CD4-positive, alpha-beta T cell treated with Interleukin-15 for 4 hours (primary cell): ENCODE measurements at places on chromosomes 11 and 22.

- DNase-seq, result peak; percentile 34
Observed at GRCh38 chr11:133834682-133835592, 10.4 kb downstream of the SPATA19 start.

GRCh38 chr22:29733362-29734201, 13.8 kb downstream of the CABP7 start:
- no peak for DNase-seq

DNA sequence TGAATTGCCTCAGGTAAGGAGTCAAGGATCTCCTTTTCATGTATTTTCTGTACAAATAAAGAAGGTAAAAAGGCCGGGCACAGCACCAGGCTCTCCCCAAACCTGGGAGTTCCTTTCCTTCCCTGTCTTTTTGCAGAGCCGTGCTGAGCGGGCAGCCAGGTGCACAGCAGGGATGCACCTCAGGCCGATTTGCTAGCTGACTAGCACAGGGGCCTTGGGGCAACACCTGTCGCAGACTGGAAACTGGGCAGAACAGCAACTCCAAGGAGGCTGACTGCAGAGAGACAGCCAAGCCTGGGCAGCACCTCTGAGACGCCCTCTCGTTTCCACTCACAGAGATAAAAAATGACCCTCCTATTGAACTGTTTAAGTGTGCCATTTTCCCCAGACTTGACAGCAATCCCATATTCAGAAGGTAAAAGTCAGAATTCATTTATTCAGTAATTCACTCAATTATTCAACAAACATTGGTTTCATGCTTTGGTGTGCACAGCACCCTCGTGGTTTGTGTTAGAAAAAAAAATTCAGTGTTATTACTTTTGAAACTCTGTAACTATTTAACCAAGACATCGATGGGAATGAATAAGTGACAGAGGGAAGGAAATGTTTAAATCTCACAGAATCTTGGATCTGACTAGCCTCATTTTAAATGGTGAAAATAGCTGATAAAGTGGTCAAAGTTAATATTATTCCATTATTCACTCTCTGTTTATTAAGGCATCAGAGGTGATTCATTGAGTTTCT, 120.9 kb downstream of the GALNT18 start:
- DNase-seq, result no peak

- DNase-seq, result no peak
Observed at GRCh38 chr11:75966537-75967287, 151.7 kb downstream of the UVRAG start.

DNA sequence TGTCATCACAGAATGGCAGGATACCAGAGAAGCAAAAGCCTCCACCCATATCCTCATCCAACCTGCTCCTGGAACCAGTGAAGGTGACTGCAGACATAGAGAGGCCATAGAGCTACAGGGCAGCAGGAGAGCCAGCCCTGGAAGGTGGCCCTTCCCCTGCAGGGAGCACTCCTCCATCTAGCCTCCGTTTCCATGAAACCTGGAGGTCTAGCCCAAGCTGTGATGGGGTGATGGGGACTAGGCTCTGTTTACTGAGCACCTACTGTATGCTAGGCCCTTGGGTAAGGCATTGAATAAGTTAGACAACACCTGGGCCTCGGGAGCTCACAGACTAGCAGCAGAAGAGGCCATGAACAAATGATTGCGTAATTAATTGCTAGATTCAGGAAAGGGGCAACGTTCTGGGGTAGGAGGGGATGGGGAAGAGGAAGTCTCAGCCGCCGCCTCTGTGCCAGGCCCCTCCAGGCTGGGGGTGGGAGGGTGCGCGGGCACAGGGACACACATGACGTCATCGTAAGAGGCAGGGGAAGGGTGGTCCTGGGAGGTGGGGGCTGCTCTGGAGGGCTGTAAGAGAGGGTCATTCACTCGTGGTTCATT, 784 bp upstream of the SYNGR1 start:
- no peak for DNase-seq

DNA sequence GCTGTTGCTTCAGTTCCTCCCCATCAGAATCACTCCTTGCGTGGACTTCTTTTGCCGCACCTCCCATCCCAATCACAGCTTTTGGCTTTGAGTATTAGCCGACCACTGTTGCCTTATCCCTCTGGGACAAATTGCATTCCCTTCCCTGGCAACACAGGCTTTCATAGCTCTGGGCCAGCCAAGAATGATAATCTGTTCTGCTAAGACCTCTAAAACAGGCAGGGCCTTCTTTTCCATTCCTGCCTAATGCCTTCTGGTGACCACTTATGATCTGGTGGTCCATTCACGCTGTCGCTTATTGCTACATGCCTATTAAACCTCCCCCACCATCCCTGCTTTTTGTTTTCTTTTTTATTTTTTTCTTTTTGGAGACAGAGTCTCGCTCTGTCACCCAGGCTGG, 9.6 kb downstream of the SEC14L2 start:
- DNase-seq, result no peak

GRCh38 chr11:91156041-91156440, 933.2 kb upstream of the CHORDC1 start:
- DNase-seq, result no peak

- no peak for DNase-seq
Observed at GRCh38 chr11:100469835-100470234, 217.3 kb upstream of the ARHGAP42 start.

- DNase-seq, result no peak
Observed at GRCh38 chr11:66743271-66743968, 14.4 kb upstream of the SPTBN2 start.

DNA sequence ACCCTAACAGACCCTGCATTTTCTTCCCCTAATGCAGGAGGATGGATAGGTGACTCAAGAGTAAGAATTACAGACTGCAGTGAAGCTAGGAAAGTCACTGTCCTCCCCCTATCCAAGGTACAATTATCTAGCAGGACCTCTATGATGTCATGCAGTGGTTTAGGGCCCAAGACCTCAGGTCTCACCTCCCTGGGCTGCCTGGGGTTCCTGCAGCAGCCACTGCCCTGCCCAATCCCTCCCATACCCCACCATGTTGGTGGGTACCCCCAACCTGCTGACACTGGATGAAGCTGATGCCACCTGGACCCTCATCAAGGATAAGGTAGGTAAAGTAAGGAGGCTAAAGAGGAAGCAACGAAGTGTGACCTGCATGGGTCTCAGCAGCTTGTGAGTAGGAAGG, at the start of gene C11orf42:
Gene C11orf42, plus strand, starts transcription at position 192 of the 400 bp plus-strand sequence. Its CDS starts 59 bp downstream, at position 251.
- no peak for DNase-seq

- no peak for DNase-seq
Observed at GRCh38 chr11:16856022-16856471, 117.6 kb downstream of the C11orf58 start.

GRCh38 chr11:128246364-128246801, 341.0 kb downstream of the ETS1 start:
- DNase-seq, result no peak

GRCh38 chr11:110525883-110526282, 96.1 kb downstream of the FDX1 start:
- peak; percentile 6 for DNase-seq

- no peak for DNase-seq
Observed at GRCh38 chr11:85407648-85408047, 219.5 kb downstream of the DLG2 start.

GRCh38 chr11:7964873-7965272, 374 bp downstream of the NLRP10 start:
- DNase-seq, result no peak

DNA sequence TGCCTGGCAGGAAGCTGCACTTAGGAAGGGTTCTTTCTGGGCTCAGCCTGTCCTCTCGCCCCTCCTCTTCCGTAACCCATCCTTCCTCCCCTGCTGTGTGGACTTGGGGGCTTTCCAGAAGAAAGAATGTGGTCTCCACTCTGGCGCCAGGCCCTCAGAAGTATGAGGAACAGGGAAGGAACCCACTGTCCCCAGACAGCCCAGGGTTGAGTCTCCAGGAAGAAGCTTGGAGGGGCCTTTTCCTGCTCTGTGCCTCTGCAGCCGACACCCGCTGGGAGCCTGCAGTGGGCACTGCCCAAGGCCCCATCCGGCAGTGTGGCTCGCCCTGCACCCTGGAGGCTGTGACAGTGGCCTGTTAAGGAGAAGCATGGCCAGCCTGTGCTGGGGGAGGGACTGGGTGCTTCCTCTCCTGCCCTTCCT, 112.6 kb downstream of the ST3GAL4 start:
- DNase-seq, result no peak

GRCh38 chr11:27041141-27041899, 705 bp downstream of the BBOX1 start:
- no peak for DNase-seq

GRCh38 chr11:67605231-67606011, 1.3 kb upstream of the NDUFV1 start:
- DNase-seq, result no peak

GRCh38 chr22:50027639-50028537, 15.3 kb upstream of the IL17REL start:
- DNase-seq, result peak; percentile 52

GRCh38 chr22:20080445-20080775, 369 bp downstream of the DGCR8 start:
- DNase-seq, result peak; percentile 60

- no peak for DNase-seq
Observed at GRCh38 chr11:32110795-32111194, 19.9 kb downstream of the RCN1 start.

- DNase-seq, result no peak
Observed at GRCh38 chr11:64833509-64833908, 10.9 kb downstream of the CDC42BPG start.

GRCh38 chr22:32319861-32320406, 37.7 kb upstream of the RFPL3 start:
- DNase-seq, result no peak

- no peak for DNase-seq
Observed at GRCh38 chr11:122764371-122765090, 73.8 kb upstream of the CRTAM start.

GRCh38 chr11:66287211-66287888, 1.6 kb downstream of the YIF1A start:
- no peak for DNase-seq

DNA sequence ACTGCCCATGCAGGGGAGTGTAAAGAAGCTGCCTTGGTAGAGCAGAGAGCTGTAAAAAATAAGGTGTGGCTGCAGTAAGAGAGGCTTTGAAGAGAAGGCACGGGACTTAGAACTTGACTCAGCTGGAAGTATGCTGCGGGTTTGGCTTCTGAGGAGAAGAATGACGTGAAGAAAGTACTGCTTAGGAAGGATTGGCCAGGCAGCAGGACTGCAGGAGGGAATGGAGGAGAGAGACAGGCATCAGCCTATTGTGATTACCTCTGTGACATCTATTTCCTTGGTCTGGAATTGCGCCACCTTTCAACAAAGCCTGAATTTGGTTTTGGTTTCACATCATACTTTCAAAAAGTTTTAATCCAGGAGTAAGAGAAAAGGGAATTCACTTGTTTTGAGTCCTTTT, 22.5 kb downstream of the PRRG4 start:
- no peak for DNase-seq

- DNase-seq, result no peak
Observed at GRCh38 chr11:29260939-29261705, 755.7 kb downstream of the KCNA4 start.

- no peak for DNase-seq
Observed at GRCh38 chr11:6780829-6781228, 2.0 kb upstream of the OR2AG1 start.

DNA sequence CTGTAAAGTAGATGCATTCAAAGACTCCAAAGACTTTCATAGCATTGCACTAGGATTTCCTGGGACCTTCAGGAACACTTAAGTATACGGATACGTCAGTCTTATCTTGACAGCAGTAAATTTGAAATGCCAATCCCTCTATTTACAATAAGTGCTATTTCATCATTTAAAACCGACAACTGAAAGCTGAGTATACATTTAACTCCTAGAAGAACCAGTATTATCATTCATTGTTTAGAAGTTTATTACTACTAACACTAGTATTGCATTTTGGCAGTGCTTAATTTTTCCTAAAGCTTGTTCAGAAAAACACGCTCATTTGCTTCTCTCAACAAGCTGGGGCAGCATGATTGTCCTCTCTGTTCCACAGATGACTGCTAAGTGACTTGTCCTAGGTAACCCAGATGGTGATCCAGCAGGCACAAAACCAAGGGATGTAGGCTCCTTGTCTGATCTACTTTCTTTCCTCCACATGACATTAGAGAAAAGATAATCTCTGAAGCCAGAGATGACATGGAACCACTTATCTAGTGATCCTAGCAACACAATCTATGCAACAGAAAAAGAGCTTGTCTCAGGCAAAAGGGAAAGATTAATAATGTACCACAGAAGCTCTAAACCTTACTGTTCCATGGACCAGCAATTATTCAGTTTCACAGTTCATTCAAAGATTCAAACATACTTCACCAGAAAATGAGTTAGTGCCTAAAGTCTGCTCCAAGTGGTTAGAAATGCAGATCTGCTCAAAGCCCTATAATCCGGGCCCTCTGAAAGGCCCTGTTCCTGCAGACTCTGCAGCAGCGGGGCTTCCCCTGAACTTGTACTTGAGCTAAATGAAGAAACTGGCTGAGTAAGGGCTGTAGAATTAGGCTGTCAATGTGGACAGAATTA, 5.2 kb downstream of the MAML2 start:
- peak; percentile 41 for DNase-seq

DNA sequence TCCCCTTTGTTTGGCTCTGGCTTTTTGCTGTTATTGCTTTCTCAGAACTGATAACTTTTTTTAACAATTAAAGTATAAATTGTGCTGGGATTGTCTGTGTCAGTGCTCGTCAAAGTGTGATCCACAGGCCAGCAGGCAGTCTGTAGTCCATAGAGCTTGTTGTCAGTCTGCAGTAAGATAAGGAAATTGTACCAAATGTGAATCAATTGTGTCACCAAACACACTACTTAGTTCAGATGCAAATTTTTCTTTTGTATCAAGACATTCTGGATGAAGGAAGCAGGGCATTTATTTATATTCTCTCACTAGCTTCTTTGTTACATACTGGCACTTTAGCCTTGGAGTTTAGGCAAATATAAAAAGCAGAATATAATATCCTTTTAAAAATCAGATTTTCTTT, 121.0 kb downstream of the WNT11 start:
- no peak for DNase-seq

DNA sequence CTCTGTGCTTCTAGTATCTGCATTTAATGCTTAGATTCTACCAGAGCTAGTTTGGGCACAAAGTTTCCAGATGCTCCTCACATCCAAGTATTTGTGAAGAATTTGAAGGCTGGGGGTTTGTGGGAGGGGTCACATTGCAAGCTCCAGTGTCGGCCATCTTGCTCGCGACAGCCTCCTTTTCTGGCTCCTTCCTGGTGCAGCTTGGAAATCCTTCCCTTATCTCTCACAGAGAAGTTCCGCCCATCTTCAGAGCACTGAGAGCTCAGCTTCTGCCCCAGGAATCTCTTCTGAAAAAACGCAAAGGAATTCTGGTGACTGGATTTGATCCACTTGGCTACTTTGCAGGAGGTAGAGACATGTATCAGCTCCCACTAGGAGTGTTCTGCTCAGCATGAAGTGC, 497.5 kb downstream of the TBC1D22A start:
- DNase-seq, result no peak

GRCh38 chr22:36470162-36470993, 11.1 kb downstream of the TXN2 start:
- peak; percentile 91 for DNase-seq

GRCh38 chr11:80702264-80702663, 1261.4 kb upstream of the TENM4 start:
- DNase-seq, result no peak

- no peak for DNase-seq
Observed at GRCh38 chr11:122820158-122820557, 18.1 kb upstream of the CRTAM start.
